ENCODE measurements at places on chromosomes 3 and 15.

GRCh38 chr3:59836531-59836930 lies 786.7 kb upstream of the CFAP20DC start:
- no peak for DNase-seq

GRCh38 chr3:9340472-9340902 lies 22.4 kb upstream of the THUMPD3 start:
- DNase-seq: no peak

DNA sequence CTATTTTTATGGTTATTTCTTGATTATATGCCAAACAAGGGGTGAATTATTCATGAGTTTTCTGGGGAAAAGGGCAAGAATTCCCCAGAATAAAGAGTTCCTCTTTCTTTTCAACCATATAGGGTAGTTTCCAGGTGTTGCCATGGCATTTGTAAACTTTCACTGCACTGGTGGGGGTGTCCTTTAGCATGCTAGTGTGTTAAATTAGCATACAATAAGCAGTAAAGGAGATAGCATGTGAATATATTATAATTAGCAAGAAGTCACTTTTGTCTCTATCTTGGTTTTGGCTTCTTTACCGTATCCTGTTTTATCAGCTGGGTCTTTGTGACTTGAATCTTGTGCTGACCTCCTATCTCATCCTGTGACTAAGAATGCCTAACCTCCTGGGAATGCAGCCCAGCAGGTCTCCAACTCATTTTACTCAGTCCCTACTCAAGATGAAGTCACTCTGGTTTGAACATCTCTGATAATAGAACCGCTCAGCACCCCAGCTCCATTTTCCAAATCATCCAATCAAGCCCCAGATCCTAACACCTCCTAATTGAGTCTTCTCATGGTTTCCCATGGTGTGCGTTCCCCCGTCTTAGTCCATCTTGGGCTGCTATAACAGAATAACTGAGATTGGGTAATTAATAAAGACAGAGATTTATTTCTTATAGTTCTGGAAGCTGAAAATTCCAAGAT lies 3.4 kb upstream of the SELENOT start:
- no peak for DNase-seq

DNA sequence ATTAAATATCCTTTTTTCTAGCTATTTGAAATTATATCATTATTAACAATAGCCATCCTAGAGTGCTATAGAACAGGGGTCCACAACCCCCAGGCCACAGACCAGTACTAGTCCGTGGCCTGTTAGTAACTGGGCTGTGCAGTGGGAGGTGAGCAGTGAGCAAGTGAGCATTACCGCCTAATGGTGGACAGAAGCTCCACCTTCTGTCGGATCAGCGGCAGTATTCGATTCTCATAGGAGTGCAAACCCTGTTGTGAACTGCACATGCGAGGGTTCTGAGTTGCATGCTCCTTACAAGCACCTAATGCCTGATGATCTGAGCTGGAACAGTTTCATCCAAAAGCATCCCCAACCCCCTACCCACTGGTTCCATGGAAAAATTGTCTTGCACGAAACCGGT lies 11.7 kb downstream of the CLDN16 start:
- DNase-seq: no peak

- DNase-seq: peak; percentile 65
These were observed 139.0 kb downstream of the P3H2 start for GRCh38 chr3:189981668-189982067.

DNA sequence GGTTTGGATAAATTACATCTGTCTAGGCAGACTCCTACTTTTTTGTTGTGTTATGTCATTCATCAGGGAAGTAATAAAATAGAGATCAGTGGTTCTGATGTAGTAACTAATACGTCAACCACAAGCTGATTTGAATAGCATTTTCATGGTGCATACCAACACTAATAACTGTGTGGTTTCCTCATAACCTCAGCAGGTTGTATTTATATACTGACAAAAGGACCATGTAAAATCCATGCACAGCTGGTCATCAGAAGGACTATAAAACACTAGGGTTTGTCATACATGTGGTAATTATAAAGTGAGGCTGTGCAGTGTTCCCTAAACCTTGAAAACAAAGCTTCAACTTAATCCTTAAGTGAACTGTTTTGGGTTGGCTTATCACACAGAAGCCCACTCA lies 216.8 kb upstream of the RBMS3 start:
- no peak for DNase-seq

DNA sequence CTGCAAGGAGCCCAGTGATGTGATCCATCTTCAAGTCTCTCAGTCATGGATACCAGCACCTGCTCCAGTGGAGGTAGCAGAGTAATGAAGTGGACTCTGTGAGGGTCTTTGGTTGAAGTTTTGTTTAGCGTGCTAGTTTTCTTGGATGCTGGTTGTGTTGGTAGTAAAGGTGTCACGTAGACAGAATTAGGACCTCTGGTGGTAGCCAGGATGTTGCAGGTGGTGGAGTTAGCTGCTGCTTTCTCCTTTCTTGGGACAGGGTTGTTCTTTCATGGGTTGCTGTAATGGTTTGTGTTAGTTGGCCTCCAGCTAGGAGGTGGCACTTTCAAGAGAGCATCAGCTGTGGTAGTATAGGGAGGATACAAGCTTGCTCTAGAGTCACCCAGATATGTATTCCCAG lies 125.2 kb downstream of the ANXA2 start:
- no peak for DNase-seq

DNA sequence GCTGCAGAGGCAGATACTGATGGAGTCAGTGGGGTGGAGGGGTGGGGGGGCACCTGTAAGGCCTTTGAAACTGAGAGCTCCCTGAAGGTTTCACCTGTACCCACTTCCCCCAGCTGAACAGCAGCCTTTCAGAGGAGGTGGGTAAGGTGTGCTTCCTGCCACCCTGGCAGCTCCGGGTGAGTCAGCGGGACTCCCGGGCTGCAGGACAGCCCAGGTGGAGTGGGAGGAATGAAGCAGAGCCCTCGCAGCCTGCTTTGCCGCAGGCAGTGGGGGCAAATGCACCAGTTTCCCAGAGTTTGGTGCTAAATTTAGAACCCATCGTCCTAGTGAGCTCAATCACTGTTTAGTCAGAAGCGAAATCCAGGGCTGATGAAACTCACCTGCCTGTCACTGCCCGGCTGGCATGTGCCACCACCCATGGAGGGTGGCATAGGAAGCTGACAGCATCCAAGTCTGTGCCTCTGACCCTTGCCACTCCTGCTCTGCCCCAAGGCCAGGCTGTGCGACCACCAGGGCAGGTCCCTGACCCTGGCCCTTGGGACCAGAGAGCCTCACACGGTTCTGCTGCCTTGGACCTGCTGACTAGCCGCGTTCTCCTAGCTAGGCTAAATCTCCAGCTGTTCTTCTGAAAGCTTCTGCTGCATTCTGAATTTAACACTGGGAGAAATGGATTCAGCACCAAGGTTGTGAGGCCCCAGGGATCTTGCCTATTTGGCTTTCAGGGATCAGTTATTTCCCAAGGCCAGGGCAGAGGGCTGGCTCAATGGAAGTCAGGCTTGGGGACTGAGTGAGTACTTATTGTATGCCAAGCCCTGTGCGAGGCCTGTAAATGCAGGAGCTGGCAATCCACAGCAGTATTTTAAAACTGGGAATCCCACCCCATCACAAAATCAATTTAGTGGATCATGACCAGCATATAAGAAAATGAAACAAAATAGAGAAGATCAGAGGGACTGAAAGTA lies 67.3 kb upstream of the RASGRF1 start:
- DNase-seq: no peak

DNA sequence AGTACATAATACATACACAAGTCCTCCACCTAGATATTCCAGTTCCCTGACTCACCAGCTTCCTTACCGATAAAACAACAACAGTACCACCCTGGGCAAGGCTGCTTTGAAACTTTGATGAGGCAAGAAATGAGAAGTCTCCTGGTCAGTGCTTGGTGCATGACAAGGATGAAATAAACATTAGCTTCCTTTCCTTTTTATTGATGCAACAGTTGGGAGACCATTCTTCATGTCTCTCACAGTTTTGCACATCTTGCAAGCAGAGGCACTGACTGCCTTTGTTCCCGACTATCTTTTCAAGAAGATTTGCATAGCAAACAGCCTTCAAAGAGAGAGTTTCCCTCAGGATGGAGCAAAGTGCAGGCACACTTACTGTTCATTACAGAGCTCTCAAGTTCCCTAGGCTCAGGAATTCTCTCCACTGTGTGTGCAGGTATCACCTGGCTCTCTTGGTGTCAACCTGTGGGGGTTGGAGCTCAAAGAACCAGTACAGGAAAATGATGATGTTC lies 65.2 kb downstream of the MYLK start:
- no peak for DNase-seq

DNA sequence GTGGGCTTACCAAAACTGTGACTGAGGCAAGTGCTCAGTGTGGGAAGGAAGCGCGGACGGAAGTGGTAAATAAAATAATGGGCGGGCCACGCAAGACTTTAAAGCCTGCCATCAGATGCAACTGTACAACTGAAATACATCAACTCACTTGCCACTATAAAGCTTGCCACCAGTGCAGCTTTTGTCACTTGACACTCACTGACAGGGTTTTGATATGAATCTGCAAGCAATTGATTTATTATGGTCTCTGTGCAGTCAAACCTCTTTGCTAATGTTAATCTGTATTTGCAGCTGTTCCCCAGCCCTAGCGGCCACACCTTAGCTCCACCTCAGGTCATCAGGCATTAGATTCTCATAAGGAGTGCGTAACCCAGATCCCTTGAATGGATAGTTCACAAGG lies 2.3 kb upstream of the GFM1 start:
- no peak for DNase-seq

- DNase-seq: no peak
These were observed 40.8 kb upstream of the ATP1B3 start for GRCh38 chr3:141835557-141836229.

DNA sequence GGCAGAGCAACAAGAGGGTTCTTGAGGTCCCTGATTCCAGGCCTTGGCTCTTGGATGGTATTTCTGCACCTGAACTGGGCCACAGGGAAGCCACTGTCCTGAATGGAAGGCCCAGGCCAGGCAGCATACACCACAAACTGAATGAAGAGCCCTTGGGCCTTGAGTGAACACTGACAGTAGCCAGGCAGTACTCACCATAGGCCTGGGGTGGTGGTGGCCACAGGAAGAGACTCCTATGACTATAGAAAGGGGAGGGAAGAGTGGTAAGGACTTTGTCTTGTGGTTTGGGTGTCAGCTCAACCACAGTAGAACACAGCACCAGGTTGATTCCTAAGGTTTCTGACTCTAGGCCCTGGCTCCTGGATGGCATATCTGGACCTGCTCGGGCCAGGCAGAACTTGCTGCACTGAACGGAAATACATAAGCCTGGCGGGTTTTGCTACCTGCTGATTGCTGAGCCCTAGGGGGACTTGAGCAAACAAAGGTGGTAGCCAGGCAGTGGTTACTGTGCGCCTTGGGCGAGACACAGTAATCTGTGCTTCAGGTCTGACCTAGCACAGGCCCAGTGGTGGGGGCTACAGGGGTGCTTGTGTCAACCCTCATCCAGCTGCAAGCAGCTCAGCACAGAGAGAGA lies 241.4 kb downstream of the ISL2 start:
- DNase-seq: no peak

GRCh38 chr3:64608741-64609140 lies 79.1 kb downstream of the ADAMTS9 start:
- no peak for DNase-seq

GRCh38 chr15:34652726-34653033 lies 69.2 kb upstream of the GOLGA8B start:
- DNase-seq: no peak

DNA sequence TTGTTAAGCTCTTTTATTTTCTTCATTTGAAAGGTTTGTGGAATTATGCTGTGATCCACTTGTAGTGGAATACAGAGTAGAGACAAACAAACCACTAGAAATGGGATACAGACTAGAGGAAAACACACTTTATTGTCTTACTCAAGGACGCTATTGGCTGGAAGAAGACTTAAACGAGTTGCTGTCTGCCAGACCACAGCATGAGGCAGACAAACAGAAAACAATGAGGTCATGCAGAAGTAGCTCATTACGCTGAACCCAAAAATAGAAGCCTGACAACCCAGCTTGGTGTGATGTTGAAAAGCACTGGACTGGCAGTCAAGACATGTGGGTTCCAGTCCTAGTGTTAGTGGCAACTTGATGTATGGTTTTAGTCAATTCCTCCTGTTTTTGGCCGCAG lies 62.4 kb upstream of the P3H2 start:
- DNase-seq: no peak

DNA sequence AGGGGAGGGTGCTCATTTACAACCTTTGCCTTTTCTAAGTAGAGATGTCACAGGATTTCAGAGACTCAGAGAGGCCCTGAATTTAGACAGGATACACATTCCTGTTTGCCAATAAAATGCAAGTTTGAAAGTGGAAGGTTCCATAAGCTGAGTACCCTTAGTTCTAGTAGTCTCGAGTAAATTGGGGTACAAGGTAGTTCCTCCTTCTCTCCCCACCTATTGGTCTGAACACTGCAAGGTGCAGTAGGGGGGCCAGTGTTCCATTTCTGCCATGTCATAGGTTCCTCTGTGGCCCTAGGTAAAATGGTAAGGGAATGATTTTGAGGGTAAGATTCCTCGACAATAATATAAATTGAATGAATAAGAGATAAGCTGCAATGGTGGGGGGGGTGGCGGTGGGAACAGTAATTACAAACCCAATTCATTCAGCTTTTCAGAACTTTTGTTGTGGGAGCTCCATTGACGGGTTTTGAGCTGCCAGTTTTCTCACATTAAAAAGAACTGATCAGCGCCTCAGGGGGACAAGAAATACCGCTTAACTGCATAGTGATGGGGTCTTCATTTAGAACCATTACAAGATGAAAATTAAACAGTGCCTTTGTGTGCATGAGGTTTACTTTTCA lies 5.9 kb downstream of the SOX2 start:
- no peak for DNase-seq

- DNase-seq: no peak
These were observed 11.0 kb downstream of the NDUFB5 start for GRCh38 chr3:179615458-179616173.

GRCh38 chr3:33646406-33646805 lies 71.6 kb downstream of the CLASP2 start:
- DNase-seq: peak; percentile 38

- DNase-seq: no peak
These were observed 361.4 kb upstream of the CFAP20DC start for GRCh38 chr3:59411186-59411585.

DNA sequence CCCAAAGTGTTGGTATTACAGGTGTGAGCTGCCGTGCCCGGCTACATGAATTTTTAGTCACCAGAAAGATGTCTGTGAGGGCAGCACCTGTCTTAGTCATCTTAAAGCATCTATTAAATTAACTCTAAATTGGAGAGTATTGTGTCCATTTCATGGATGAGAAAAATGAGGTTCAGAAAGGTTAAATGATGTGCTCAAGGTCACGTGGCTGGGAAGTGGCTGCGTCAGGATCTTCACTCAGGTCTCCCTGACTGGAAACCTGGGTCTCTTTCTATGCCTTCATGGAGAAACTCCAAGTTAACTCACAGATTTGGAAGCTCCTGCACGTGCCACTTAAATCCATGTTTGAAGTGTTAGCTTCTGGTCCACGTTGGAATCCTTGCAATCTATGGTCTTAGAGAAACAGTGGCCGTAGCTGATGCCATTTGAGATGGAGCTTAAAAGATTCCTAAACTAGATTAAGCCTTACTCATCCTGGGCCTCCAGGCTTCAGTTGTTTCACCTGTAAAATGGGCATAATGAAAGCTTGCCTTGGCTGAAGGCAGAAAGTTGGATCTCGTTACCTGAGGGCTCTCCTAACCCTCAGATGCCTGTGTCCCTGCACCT lies 5.2 kb upstream of the TMEM40 start:
- no peak for DNase-seq

All from muscle of arm (tissue), 14 donors.